ENCODE measurements at places on chromosomes 1 and 21.

GRCh38 chr21:37266515-37267221 lies 466 bp downstream of the VPS26C start:
- DNase-seq: no peak

GRCh38 chr1:50858761-50859160 lies 101.3 kb downstream of the FAF1 start:
- no peak for DNase-seq

- DNase-seq: peak; percentile 45
Measured at GRCh38 chr1:169106095-169106920, at the start of gene ATP1B1. TSS of gene ATP1B1 (plus strand) at chr1:169106690. CDS start at chr1:169106830, 140 bp downstream.

GRCh38 chr1:184433956-184434502 lies 47.2 kb downstream of the C1orf21 start:
- DNase-seq: no peak

- no peak for DNase-seq
Measured at GRCh38 chr1:88324899-88325298, 359.2 kb upstream of the PKN2 start.

- DNase-seq: peak; percentile 99
Measured at GRCh38 chr1:109816175-109816811, 52.6 kb upstream of the EPS8L3 start.

DNA sequence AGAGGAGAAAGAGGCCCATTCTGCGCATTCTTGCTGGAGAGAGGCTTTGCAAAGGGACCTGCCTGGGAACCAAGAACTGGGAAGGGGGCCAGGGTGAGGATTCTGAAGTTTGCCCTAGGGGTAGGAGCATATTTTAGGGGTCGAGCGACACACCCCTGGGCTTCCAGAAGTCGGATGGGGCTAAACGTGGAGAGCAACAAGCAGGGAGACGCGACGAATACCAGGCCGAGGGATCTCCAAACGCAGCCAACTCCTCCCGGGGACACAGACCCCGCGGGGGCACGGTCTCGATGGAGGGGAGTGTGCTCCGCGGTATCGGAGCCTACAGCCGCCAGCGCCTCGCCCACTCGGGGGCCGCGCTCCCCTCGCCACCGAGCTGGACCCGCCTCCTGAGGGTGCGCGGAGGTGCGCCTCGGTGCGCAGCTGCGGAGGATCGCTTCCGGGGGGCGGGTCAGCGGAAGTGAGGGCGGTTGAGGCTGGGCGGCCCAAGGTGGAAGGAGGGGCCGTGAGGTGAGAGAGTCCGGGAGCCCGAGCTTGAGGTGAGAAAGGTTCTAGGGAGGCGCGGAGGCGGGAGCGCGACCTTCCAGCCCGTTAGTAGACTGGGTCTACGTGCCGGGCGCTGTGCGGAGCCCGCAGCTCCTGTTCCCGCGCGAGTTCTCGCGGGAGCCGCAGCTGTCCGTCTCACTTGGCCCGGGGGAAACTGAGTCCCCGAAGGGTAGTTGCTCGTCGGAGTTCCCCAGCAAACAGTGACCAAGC lies at the start of gene MTFR1L:
MTFR1L (plus strand) TSS at position 464 of the 756 bp plus-strand sequence. CDS start 3,151 bp downstream, outside the sequence.
- DNase-seq: peak; percentile 57

DNA sequence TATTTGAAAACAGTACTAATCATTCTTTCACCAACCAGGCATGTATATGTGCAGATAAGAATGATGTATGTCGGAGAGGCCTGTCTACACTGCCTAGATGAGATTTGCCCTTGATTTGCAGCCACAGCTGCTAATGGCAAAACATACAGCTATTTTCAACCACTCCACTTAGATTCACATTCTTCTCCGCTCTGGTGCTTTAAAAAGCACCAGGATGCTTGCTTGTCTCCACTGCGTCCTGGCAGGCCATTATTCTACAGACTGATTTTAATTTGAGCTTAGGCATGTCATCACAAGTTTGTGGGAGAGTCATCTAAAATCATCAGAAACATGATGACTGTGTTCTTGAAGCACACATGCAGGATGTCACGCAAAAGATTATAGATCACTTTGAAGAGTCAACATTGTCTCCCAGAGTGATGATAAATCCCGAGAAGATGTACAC lies 119.0 kb upstream of the NRIP1 start:
- DNase-seq: no peak

DNA sequence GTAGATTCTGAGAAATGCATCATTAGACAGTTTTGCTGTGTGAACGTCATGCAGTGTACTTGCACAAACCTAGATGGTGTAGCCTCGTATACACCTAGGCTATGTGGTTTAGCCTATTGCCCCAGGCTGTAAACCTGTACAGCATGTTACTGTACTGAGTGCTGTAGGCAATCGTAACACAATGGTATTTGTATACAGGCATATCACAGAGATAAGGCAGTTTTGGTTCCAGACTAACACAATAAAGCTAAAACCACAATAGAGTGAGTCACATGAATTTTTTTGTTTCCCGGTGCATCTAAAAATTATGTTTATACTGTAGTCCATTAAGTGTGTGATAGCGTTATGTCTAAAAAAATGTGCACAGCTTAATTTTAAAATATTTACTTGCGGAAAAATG lies 6.9 kb downstream of the IL10RB start:
- DNase-seq: no peak

- no peak for DNase-seq
Measured at GRCh38 chr21:41957991-41958766, 4.4 kb upstream of the C2CD2 start.

DNA sequence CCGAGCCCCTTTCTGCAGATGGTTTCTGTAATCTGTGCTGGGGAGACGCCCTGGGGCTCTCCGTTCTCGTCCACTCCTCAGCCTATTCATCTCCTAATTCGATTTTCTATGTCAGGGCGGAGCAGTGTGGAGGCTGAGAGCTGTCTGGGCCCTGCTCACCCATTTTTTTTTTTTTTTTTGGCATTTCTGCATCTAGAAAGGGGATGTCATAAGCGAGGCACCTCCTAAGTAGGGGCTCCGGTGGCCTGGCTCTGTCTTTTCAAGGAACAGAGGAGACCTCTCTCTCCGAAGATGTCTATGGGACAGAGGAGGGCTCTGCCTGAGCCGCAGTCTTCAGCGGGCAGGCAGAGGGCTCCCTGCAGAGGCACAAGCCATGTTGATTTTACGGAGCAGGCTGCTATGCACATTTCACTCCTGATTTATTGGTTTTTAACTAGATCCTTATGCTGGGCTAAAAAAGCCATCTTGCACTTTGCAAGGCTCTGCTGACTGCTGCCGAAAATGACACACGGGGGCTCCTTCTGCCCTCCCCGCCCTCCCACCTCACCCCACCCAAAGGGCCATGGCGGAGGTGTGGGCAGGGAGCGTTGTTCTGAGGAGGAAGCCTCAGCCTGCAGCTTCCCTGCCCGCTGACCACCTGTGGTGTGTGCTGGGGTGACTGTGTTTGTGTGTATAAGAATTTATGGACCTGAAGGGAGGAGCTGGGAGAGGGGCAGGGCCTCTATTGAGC lies 71.0 kb downstream of the FOXD2 start:
- no peak for DNase-seq

- DNase-seq: no peak
Measured at GRCh38 chr21:35366394-35367080, 317.4 kb upstream of the RUNX1 start.

GRCh38 chr21:39616211-39616772 lies 3.6 kb downstream of the B3GALT5 start:
- DNase-seq: peak; percentile 92

DNA sequence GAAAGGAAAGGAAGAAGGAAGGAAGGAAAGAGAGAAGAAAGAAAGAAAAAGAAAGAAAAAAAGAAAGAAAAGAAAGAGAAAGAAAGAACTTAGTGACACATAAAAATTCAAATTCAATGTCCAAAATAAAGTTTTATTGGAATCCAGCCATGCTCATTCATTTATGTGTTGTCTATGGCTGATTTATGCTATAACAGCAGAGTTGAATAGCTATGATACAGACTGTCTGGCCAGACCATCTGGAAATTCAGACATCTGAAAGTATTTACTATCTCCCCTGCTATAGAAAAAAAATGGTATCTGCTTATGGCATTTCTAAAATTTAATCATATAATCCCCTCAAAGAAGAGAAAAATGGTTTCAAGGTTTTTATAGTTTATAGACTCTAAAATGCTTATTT lies 79.4 kb upstream of the RRP15 start:
- DNase-seq: no peak

GRCh38 chr1:197307551-197307950 lies 39.5 kb downstream of the CRB1 start:
- no peak for DNase-seq

DNA sequence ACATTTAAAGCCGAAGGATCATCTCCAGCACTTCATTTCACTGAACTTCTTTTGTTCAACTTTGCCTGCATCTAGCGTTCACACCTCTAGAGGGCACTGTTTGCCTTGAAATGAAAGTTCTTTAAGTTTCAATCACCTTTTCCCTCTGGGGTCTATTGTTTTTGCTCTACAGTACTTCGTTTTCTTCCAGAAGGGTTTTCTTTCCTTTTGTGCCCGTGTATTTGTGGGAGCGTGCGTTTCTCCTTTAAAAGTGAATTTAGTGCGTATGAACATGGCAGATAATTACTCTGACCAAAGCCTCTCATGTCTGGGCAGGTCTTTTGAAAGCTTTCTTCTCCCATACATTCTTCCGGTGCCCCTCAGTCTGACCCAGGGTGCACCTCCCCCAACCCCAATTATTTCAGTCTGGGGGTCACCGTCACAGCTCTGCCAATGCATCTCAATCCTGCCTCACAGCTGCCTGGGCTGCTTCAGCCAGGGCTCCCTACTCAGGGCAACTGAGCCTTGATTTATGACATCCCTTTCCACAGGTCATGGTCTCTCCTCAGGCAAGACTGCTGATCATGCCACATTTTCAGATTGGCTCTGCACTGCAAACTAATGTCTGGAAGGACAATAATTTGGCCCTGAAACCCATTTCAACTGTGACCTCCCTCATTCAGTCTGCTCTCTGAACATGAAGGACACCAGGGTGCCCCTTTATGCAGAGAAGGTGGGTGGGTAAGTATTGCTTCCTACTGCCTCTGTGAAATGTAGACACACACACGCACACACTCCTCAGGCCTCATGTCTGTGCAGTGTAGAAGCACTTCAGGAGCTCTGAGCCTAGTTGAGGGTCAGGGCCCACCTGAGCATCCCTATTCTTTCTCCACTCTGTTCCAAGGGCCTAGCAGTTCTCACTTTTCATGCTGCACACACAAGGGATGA lies 88.6 kb downstream of the NUF2 start:
- DNase-seq: peak; percentile 47

GRCh38 chr1:212070720-212071302 lies 35.3 kb downstream of the DTL start:
- peak; percentile 13 for DNase-seq

- DNase-seq: no peak
Measured at GRCh38 chr1:207937204-207937603, 26.3 kb upstream of the CD34 start.

GRCh38 chr1:218785928-218786327 lies 387.8 kb upstream of the LYPLAL1 start:
- DNase-seq: peak; percentile 51

DNA sequence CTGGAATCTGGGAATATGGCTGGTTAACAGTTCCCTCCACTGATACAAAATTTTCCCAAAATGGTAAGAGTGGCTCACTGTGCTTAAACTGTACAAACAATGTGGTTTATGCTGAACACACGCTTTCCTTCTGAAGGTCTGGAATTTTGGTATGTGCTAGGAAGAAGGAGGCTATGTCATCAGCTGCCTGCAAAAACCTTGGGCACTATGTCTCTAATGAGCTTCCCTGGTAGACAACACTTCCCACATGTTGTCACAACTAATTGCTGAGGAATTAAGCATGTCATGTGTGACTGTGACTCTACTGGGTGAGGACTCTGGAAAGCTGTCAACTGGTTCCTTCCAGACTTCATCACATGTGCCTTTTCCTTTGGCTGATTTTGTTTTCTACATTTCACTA lies 29.2 kb downstream of the IPP start:
- no peak for DNase-seq

DNA sequence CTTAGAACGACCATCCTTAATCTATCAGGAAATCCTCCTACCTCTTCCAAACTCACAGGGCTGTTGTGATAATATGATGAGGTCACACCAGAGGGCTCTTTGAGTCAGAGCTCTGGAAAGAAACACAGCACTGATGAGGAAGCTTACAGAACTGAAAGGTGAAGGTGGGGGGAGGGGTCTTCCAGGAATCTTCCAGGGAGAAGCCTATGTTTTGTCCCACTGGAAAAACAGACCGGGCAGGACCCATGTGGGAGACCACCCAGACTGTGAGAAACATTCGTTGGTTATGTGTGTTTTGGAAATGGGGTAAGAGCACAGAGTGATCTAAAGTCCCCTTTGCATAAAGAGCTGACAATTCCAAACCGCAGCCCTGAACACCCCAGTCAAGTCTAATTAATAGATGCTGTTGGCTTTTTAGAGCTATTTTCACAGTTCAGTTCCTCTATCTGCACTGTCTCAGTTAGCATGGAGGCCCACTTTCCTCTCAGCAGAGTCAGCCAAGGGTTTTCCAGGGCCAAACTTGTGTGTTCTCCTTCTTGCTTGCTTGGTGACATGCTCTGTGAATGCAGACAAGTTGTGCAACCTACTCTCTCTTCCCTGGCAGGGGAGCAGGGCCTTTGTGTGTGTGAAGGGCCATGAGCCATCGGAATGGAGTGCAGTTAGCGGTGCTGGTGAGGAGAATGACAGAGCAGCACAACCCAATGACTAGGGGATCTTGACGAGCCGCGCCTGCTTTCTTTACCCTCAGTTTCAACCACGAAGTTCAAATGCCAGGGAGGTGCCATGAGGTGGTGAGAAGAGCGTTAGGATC lies 12.3 kb downstream of the PHLDA3 start:
- peak; percentile 87 for DNase-seq

DNA sequence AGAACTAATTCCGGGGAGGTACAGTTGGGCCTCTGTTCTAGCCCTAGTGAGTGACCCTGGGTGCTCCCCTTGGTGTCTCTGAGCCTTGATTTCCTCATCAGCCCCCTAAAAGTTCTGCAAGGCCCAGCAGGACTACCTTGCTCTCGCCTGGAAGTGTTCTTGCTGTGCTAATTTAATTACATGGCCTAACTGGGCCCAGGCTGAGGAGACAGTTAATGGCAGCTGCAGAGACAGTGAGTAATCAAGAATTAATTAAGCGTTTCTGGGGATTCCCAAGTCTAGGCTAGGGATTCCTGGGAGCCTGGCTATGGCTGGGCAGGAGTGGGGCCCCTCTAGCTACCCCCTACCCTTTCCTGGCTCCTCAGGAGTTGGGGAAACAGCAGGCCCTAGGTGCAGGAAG lies 24.7 kb upstream of the DMBX1 start:
- DNase-seq: no peak

- no peak for DNase-seq
Measured at GRCh38 chr1:205210756-205211168, 740 bp downstream of the DSTYK start.

- no peak for DNase-seq
Measured at GRCh38 chr1:63601463-63601862, 8.3 kb downstream of the PGM1 start.

GRCh38 chr1:244163861-244164510 lies 112.9 kb downstream of the ZBTB18 start:
- peak; percentile 49 for DNase-seq

GRCh38 chr1:38120552-38121230 lies 74.1 kb upstream of the POU3F1 start:
- no peak for DNase-seq
